ENCODE measurements at places on chromosomes 13 and 19. TPM values are rescaled to one million over a fixed set of nuclear protein-coding genes. Genes with fewer than 3 reads are reported as not detected.

- H3K36me3 ChIP-seq, result no peaks in the 10 kb centered on the region
- no peak overlapping the region for H3K27ac ChIP-seq
- no peak for DNase-seq
Observed at GRCh38 chr19:41447732-41448332, 4.9 kb downstream of the ERICH4 start.

The KLF1 gene
- not detected for total RNA-seq

The CGB3 gene
- total RNA-seq, result not detected

The SMIM44 gene
- total RNA-seq, result not detected

The DKKL1 gene
- 0.14 TPM for total RNA-seq

GRCh38 chr19:54431255-54431838 lies 16.1 kb downstream of the TTYH1 start:
- H3K4me1 ChIP-seq, result peaks cover 2% of the 10 kb centered on the region
- no peak for DNase-seq
- H3K4me3 ChIP-seq, result no peak overlapping the region
- H3K27ac ChIP-seq, result no peak overlapping the region
- no peaks in the 10 kb centered on the region for H3K27me3 ChIP-seq

DNA sequence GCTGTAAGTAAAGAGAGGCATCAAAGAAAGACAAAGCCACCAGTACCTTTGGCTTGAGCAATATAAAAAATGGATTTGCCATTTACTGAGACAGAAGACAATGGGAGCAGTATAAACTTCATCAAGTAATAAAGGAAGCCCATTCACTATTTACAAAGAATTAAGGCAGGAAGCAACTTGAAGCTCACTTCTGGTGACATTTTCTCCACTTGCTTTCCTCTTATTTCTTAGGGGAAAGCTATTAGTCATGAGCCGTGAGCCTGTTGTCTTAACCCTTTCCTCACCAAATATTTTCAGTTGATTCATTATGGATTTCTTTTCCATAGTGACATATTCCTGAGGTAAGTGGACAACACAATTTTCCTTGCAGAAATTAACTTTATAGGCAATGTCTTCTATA lies 156.8 kb downstream of the DNAJC3 start:
- H3K4me3 ChIP-seq, result no peak overlapping the region
- no peaks in the 10 kb centered on the region for H3K4me1 ChIP-seq
- H3K36me3 ChIP-seq, result no peaks in the 10 kb centered on the region
- no peak for DNase-seq
- H3K27me3 ChIP-seq, result no peaks in the 10 kb centered on the region

- H3K4me1 ChIP-seq, result peaks cover 4% of the 10 kb centered on the region
- H3K27ac ChIP-seq, result no peak overlapping the region
- no peak overlapping the region for H3K4me3 ChIP-seq
- H3K36me3 ChIP-seq, result peaks cover 3% of the 10 kb centered on the region
- H3K27me3 ChIP-seq, result no peaks in the 10 kb centered on the region
Observed at GRCh38 chr19:11963566-11964355, 1.1 kb upstream of the ZNF763 start.

The IL12RB1 gene
- total RNA-seq, result 2.4 TPM

The SCN1B gene
- total RNA-seq, result 4.9 TPM

DNA sequence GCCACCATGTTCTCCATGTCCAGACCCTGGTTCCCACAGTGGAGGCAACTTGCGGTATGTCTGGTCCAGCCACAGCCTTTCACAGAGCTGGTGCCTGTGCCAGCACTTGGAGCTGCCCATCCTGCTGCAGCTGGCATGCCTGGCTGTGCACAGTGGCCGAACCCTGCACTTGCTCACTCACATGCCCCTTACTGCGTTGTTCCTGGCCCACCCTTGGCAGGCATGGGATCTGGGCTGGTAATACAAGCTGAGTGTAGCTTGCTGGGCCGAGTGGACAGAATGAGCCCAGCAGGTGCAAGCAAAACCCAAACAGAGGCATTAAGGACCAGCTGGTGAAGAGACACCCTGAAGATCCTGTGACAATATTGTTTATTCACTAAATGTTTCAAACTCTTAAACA lies 583.9 kb upstream of the SLITRK6 start:
- H3K4me1 ChIP-seq, result no peaks in the 10 kb centered on the region
- no peak for DNase-seq
- no peaks in the 10 kb centered on the region for H3K36me3 ChIP-seq
- no peaks in the 10 kb centered on the region for H3K27me3 ChIP-seq
- no peak overlapping the region for H3K27ac ChIP-seq

- no peak overlapping the region for H3K27ac ChIP-seq
- H3K4me3 ChIP-seq, result no peak overlapping the region
- peaks cover 5% of the 10 kb centered on the region for H3K4me1 ChIP-seq
- no peaks in the 10 kb centered on the region for H3K27me3 ChIP-seq
- DNase-seq, result no peak
Observed at GRCh38 chr13:49776871-49777270, 15.6 kb downstream of the KPNA3 start.

GRCh38 chr19:42089191-42089750 lies 13.3 kb downstream of the ZNF574 start:
- DNase-seq, result no peak
- no peaks in the 10 kb centered on the region for H3K36me3 ChIP-seq
- no peak overlapping the region for H3K4me3 ChIP-seq
- H3K27ac ChIP-seq, result no peak overlapping the region
- H3K4me1 ChIP-seq, result no peaks in the 10 kb centered on the region

GRCh38 chr13:35765366-35765765 lies 288.9 kb upstream of the MAB21L1 start:
- H3K4me1 ChIP-seq, result no peaks in the 10 kb centered on the region
- H3K4me3 ChIP-seq, result no peak overlapping the region
- H3K27me3 ChIP-seq, result no peaks in the 10 kb centered on the region
- no peak overlapping the region for H3K27ac ChIP-seq
- no peaks in the 10 kb centered on the region for H3K36me3 ChIP-seq

The CHAF1A gene
- 20.8 TPM for total RNA-seq

- H3K36me3 ChIP-seq, result peaks cover 2% of the 10 kb centered on the region
- H3K4me1 ChIP-seq, result peaks cover 4% of the 10 kb centered on the region
- peak; percentile 71 for DNase-seq
- peak within 1 kb of the TSS; percentile 89 for H3K4me3 ChIP-seq
- peak within 1 kb of the TSS; percentile 77 for H3K27ac ChIP-seq
Observed at GRCh38 chr19:18173572-18174288, at the start of gene IFI30. Gene IFI30 (plus strand): TSS chr19:18173813. CDS start chr19:18173842, 29 bp downstream.

The PEX11G gene
- total RNA-seq, result 1.9 TPM

Data from liver (tissue), 10 donors.